BE2C (cell line): ENCODE measurements at places on chromosomes 16 and 17.

DNA sequence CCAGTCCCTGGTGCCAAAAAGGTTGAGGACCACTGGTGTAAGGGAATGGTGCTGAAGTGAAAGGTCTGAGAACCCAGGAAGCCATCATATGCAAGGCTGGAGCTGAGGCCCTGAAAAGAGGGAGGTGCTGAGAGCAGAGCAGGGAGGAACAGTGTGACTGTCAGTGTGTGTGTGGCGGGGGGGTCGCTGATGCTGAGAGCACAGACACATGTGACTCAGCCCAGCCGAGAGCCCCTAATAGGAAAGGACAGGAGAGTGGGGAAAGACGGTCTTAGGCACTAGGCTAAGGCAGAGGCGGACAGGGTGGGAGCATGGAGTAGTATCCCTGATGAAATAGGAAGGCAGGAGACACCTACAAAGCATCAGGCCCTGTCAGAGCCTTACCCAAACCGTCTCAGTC is 1.2 kb downstream of the B9D1 start:
- DNase-seq = no peak

DNA sequence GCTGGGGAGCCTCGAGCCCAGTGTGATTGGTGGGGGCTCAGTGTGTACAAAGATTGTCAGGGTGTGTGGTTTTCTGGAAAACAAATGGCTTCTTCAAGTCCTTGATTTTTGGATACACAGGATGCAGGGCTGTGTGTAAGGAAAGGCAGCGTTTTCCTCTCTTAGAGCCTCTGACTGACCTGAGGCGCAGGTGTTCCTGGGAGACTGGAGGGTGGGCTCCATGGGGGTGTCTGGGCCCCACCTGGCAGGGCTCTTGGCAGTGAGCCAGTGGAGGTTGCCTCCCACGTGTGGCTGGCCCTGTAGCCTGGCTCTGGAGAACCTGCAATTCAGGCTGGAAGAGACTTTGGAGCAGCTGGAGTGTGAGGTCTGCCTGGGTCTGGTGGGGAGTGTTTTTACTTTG is 5.0 kb downstream of the FOXK2 start:
- DNase-seq = peak; percentile 51

GRCh38 chr17:75364078-75364477 is 41.4 kb downstream of the GRB2 start:
- no peak for DNase-seq

- DNase-seq = no peak
Measured at GRCh38 chr17:44794851-44795413, 35.2 kb downstream of the GJC1 start.
